ENCODE measurements at places on chromosomes 13 and 19.

DNA sequence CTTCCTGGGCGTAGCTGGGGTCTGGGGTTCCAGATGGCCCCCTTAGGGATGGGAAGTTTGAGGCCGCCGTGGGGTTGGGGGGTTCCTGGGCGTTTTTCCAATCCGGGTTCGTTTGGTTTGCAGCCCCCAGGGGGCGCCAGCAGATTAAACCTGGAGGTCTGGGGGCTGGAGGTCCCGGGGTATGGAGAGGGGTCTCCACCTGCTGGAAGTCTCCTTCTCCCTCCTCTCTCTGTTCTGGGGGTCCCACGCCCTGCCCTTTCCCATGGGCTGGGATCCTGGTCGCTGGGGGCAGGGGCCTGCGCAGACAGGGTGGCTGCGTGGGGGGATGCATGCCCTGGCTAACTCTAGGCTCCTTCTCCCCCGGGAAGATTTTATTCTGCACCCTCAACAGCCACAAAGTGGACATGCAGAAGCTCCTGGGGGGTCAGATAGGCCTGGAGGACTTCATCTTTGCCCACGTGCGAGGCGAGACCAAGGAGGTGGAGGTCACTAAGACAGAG, 899 bp downstream of the GIPC3 start:
- DNase-seq = no peak

DNA sequence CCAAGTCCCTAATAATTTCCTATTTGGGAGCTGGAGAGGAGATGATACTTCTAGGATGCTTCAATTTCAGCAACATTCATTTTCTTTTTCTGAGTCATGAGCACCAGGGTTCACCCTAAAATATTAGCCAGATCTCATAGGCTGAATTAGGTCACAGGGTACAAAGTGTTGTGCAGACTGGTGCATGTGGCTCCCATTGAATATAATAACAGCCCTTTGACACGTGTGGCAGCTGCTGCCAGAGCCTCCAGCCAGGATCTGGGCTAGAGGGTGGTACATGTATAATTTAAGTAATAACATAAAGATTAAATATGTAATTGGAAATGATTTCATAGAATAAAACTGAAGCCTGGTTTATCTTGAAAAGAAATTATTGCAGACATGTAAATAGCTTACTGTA, 244.9 kb downstream of the ATP8A2 start:
- DNase-seq = no peak

- DNase-seq = no peak
These were observed 308.3 kb downstream of the KCNRG start for GRCh38 chr13:50323440-50324065.

- peak; percentile 76 for DNase-seq
These were observed 11.8 kb downstream of the STAP2 start for GRCh38 chr19:4326837-4327251.

- no peak for DNase-seq
These were observed 27.3 kb upstream of the SLC7A10 start for GRCh38 chr19:33252971-33253370.

- DNase-seq = peak; percentile 88
These were observed 15.1 kb upstream of the CACNG8 start for GRCh38 chr19:53947624-53948023.

- DNase-seq = peak; percentile 66
These were observed 17.6 kb downstream of the PPP1R12C start for GRCh38 chr19:55099557-55100506.

GRCh38 chr13:98606296-98606695, 29.4 kb upstream of the STK24 start:
- DNase-seq = peak; percentile 81

DNA sequence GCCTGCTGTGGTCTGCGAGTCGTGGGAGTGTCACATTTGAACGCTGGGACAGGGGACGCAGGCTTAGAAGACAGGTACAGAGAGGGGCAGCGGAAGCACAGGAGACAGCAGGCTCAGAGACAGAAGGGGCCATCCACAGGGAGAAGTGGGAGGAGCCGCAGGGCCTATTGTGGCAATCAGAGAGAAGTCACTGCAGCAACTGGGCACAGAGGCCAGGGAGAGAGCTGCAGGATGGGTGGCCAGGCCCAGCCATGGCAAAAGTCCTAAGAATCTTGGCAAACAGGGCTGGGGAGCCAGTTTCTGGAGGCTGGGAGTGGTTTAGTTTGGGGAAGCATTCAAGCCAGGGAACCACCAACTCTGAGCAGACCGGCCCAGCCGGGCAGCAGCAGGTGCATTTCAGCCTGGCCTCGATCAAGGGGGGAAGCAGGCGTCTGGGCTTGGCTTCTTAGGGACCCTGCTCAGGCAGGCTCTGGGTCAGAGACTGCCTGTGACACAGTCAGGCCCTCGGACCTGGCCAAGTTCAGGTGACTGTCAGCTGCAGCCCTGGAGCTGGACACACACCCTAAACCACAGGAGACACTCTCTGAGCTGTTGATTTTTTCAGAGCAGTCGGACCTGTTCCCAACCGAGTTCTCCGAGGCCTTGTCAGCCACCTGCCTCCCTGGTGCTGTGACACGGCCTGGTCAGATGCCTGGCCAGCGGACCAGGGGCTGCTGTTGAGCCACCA, 11.8 kb downstream of the SH3GL1 start:
- DNase-seq = no peak

GRCh38 chr19:17505223-17505622, 6.2 kb upstream of the PGLS start:
- DNase-seq = no peak

DNA sequence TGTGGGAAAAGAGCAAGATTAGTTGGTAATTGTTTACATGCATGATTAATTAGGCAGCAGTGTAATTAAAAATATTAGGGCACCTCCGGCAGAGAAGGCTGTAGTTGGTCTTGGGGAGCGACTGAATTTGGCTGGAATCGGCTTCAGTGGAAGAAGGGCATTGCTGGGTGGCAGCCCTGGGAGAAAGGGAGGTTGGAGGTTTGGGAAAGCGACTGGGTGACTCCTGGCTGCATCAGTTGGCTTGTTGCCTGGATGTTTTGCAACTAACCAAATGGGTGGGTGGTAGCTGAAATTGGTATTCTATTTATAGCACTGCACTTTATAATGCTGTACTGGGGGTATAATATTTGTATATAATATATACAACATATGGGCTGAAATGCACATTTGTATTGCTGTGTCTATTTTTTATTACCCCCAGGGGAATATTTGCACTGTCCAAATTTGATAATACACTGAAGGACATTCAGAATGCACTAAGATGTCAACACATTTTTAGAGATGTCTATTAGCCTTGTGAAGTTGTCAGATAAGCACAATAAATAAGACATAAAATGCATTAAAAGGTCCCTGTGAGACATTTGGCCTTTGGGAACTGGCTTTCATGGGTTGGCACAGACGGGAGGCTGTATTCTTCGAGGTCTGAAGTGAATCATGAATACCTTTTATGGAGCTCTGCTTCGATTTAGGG, 1.7 kb downstream of the B3GLCT start:
- DNase-seq = no peak

DNA sequence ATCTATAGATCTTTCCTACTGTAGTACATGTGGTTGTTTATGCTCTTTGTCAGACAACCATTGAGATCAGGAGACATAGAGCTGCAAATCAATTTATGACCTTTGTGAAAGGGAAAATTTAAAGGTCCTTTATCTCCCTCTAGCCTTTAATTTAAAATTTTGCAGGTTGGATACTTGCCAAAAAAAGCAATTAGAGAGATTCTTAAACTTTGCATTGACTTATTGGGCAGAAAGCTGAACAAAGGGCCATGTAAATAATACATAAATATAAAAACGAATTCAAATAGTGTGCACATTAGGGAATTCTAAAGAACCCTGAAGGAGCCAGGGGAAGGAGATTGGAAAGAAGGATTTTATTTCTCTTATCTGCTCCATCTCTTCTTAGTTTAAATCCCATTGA, 22.0 kb upstream of the RB1 start:
- no peak for DNase-seq

GRCh38 chr19:50645107-50645506, 4.1 kb upstream of the C19orf81 start:
- no peak for DNase-seq

- no peak for DNase-seq
These were observed 111.4 kb upstream of the C1QTNF9B start for GRCh38 chr13:24008679-24009078.

GRCh38 chr19:34120846-34121639, 51.3 kb upstream of the LSM14A start:
- DNase-seq = peak; percentile 63

DNA sequence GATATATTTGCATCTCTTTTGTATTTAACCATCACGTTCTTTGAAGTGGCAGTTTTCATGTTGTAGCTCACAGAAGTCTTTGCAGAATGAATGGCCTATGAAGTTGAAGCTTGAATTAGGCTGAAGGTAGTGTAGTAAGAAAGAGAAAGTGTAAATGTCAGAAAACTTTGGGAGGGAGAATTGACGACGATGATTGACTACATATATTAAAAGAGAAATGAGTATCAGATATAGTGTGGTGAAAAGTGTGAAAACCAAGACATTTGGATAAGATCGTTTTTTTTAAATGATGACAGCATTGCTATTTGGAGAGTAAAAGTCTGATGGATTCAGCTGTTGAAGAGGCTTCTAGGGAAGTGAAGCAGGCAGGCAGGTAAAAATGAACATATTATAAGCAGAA, 14.6 kb upstream of the GPC5 start:
- no peak for DNase-seq

GRCh38 chr13:83876546-83876945, 5.7 kb downstream of the SLITRK1 start:
- no peak for DNase-seq

DNA sequence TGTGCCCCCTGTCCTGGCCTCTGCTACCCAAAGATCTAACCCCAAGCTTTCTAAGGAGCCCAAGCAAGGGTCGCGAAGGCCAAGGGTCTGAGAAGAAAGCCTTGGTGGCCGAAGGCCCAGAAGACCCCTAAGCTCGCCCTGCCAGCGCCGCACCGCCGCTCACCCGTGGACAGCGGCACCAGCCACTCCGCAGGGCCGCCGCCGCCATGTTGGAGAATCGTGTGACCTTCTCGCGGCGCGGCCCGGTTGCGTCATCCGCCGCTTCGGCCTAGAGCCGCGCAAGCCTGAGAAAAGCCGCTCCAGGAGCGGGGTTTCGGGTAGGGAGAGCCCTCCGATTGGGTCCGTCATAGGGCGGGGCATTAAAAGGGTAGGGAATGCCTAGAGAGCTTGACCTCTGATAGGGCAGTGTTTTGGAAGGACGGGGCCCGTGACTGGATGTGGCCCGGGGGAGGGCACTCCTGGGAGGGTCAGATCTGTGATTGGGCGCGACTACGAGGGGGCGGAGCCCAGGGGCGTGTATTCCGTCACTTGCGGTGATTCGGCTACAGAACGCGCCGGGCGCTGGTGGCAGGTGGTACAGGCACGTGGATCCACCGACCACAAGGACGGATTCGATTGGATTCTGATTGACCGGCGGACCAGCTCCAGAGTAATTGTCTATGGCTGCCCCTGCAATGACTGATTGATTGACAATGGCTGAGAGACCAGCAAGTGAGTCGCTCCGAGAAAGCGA, at the start of gene TIMM44:
TSS of gene TIMM44 (minus strand) at position 223 of the 733 bp plus-strand sequence. CDS start at position 208, 15 bp downstream.
- DNase-seq = peak; percentile 100

DNA sequence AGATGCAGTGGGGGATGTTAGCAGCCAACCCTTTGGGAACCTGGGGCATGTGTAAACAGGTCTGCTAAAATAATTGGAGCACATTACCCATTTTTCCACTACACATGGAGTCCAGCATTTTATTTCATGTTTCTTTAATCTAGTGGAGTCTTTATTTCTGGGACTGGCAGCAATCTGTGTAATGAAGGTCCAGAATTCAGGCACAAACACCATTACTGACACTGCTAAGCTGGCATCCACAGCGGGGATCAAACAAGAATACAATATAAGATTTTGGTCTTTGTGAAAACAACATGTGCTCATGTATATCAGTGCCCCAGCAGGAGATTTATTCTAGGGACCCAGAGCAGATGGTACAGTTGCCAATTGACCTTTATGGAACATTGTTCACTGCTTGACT, 1587.0 kb upstream of the PRR20A start:
- DNase-seq = no peak

GRCh38 chr19:43572171-43572588, 3.1 kb downstream of the XRCC1 start:
- DNase-seq = no peak

DNA sequence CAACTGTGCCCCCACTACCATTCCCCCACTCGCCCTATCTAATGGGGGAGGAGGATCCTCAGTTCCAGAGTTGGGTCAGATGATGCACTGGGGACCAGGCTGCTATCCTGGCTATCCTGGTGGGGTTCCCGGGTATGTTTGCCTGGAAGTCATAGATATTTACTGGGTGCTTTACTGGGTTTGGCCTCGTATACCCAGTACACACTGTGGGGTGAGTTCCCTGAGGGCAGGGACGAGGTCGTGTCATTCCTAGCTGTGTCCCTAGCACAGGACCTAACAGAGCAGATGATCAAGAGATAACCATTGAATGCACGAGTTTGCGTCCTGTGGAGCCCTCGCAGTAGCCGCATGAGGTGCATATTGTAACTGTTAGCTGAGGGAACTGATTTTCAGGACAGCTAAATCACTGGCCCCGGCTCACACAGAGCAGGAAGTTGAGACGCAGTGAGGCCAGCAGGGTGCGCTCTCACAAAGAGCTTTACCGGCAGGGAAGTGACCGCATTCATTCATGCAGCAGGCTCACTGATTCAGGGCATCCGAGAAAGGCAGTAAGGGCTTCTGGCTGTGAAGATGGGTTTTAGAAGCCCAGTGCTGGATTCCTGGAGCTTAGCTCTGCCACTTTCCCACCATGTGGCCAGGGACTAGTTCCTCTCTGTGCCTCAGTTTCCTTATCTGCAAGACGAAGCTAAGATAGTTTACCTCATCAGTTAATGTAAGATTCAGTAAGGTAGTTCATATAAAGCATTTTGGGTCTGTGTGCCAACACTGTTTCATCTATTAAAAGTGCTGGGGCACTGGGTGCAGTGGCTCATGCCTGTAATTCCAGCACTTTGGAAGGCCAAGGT, 6.0 kb downstream of the RUVBL2 start:
- DNase-seq = peak; percentile 91

- peak; percentile 73 for DNase-seq
These were observed 185.3 kb upstream of the MIR17HG start for GRCh38 chr13:91162180-91162579.

- DNase-seq = no peak
These were observed 63.7 kb upstream of the TPM4 start for GRCh38 chr19:16012552-16012951.

- DNase-seq = no peak
These were observed 111.7 kb downstream of the MIPEP start for GRCh38 chr13:23777575-23777870.

All from mesendoderm (in vitro differentiated cells).